ENCODE measurements at places on chromosomes 4 and X.

- no peak for DNase-seq
These were observed 387.3 kb upstream of the ADGRL3 start for GRCh38 chr4:60812811-60813210.

- DNase-seq = no peak
These were observed 965.9 kb downstream of the FSTL5 start for GRCh38 chr4:161197912-161198311.

DNA sequence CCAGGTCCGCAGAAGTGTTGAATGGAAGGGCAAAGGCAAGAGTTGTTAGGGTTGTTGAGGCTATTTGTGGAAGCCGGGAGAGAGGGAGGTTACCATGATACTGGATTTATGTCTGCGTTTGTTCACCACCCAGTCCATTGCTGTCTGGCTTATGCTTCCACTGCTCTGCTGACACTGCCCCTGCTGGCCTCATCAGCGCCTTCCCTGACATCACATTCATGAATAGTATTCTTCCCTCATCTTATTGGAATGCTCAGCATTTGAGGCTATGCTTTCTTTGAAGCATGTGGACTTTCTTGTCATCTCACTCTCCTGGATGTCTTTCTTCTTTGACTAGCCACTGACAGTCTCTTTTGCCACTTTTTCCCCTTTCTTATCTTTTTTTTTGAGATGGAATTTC, 10.3 kb downstream of the GNL3L start:
- DNase-seq = peak; percentile 7

- no peak for DNase-seq
These were observed 152.6 kb downstream of the MID1 start for GRCh38 chrX:10467793-10468192.

DNA sequence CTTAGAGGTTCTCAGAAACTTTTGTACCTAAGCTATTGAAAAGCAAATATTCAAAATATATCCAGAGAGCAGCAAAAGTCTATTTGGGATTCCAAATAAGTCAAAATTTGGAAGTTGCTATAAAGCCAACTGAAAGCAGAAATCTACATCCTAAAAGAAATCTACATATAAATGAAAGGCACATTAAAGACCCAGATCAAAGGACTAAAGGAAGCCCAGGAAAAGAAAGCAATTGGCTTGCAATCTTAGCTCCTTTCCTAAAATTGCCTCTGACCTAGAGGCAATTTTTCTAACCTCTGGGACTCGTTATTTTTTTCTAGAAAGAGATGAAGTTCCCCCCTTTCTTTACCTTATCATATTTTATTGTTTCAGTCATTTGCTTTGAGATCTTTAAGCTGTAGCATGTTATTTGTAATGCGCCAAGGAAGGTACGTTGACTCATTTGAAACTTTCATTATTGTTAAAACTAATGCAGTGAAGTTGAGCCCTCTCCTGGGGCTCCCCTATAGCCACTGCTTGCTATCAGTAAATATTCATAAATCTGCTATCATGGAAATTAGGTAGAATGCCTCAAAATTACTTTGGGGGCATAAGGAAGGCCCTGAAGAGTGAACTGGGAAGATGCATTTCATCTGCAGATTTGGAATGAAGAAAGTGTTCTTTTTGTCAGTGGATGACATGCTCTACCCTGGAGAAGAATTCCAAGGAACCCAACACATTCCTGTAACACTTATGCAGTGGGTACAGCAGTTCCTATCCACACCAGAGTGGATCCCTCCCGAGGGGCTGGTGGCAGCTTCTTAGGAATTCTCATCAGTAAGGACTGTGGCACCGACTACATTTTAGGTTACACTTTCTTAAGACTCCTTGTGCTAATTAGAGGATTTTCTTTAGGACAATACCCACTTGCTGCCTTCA, 177.8 kb upstream of the IGFBP7 start:
- no peak for DNase-seq

DNA sequence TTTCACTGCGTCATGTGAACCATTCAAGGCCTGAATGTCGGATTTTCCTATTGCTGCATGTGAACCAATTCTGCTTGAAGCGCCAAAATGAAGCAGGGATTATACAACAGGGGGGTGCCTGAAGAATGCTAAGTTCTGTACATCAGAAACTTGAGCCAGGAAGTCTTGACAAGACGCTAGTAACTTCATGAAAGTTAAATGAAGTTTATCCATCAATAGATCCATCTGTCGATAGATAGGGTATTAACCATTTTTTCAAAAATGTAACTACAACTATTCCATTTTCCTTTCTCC, 590 bp upstream of the NAF1 start:
- DNase-seq = no peak

DNA sequence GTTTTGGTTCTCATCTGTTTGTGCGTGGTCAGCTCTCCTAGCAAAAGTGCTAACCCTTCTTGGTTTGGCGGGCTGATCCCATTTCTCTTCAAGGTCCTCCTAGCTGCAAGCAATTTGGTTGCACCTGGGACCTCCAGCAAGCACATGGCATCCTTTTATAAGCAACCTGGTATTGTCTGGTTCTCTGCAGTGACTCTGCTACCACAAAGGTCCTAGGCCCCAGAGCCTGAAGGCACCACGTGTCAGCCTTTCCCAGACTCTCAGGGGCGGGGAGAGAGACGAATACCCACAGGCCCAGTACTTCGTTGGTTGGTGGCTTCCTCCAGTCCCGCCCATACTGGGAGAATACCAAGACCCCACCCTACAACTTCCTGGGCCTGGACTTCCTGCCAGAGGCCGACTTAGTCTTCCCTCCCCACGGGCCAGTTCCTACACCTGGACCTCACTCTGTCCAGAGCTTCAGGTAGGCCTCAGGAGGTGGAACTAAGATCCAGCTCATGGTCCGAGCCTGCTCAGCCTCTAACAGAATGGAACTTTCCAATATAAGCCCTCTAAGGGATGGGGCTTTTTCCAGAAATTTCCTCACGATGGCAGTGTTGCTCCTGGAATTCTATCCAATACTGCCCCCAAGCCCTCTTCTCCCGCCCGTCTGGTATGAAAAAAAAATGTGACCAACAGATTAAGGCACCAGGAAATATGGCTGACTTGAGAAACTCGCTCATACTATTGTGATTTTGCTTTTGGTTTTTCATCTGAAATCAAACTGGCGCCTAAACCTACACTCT, 192.5 kb upstream of the STK26 start:
- no peak for DNase-seq

DNA sequence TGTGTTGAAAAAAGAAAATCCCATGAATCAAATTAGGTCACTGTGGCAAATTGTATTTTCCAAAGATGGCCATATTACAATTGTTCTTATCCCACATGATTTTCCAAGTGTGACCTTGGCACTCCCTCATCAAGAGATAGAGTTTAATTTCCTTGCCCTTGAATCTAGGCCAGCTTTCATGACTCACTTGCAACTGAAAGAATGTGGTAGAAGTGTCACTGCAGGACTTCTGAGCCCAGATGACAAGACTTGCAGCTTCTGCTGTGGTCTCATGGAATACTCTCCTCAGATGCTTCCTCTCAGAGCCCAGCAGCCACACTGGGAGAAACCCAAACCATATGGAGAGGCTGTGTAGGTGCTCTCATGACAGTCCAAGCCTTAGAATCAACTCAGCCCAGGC, 139.0 kb downstream of the ADAMTS3 start:
- DNase-seq = no peak

- no peak for DNase-seq
These were observed 11.2 kb downstream of the PJA1 start for GRCh38 chrX:69154051-69154450.

GRCh38 chr4:165060938-165061337, 7.3 kb downstream of the TRIM75 start:
- DNase-seq = no peak

- DNase-seq = no peak
These were observed 156.1 kb downstream of the ZNF330 start for GRCh38 chr4:141376769-141377168.

GRCh38 chr4:25914670-25915352, 791 bp downstream of the SMIM20 start:
- no peak for DNase-seq

Measured in Panc1 (cell line).